ENCODE measurements at places on chromosomes 13 and 19.

- no peak for DNase-seq
These were observed 35.1 kb upstream of the ZNF808 start for GRCh38 chr19:52492201-52492993.

- no peak for DNase-seq
These were observed 6.1 kb upstream of the OXGR1 start for GRCh38 chr13:97000295-97000925.

- no peak for DNase-seq
These were observed 198.2 kb downstream of the KLF12 start for GRCh38 chr13:73935991-73936390.

DNA sequence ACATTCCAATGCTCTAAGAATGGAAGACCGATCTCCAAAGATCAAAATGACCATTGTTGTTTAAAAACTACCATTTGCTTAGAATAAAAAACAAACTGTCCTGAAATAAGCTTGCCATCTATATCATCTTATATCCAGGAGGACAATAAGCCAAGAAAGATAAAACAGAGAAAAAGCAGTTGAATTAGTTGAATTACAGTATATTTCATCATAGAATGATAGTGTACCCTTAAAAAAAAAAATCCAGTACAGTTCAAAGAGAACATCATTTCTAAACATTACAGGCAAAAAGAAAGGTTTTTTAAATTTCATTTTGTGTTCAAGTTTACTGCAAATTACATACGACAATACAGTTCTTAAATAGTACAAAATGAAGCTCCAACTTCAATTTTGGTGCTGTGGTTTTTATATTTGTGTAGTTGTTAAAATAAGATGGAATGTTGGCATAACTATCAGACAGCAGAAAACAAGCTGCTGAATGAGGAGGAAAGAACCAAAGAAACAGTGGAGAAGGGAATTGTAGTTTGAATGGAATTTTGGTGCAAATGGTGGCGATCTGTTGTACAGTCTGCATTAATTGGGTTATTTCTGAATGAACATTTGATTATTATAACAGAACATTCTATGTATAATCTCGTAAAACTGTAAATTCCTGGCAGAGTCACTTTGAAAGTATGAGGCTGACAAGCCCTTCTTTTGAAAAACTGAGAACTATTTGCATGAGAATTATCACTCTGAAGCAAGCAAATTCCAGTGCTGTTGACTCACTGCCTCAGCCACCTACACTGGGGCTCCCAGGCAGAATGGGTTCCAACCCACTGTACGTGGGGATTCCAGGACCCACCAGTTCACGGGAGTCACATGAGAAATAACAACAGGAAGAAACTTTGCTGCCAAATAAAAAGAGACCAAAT, 37.7 kb downstream of the LHFPL6 start:
- no peak for DNase-seq

DNA sequence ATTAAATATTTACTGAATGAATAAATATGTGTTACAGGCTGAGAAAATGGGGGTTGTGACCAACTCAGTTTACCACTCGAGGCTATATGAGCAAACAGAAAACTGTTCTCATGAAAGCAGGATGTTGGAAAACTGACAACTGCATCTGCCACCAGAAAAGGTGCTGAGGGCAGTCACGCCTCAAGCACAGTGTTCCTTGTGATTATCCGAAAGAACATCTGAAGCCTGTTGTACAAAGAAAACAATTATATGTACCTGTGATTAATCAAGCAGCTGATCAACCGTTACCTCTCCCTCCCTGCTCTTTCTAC, 6.2 kb upstream of the KLK13 start:
- DNase-seq = no peak

DNA sequence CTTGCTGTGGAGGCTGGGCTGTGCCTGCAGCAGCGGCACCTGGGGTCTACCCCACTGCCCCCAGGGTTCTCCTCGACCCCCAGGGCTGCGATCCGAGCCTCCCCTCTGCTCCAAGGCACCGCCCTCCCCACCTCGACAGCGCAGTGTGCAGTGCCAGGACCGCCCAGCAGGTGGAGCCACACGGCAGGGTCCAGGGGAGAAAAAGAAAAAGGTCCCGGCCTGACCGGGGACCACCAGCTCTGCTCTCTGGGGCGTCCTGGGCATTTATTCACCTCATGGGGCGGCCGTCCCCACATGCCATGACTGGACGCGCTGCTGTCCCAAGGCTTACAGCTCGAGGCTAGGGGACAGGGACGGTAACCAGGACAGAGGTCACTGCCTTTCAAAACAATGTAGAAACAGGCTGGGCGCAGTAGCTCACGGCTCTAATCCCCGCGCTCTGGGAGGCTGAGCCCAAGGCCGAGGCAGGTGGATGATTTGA, 10.6 kb downstream of the REXO1 start:
- DNase-seq = no peak

- no peak for DNase-seq
These were observed 1.4 kb downstream of the SIGLEC7 start for GRCh38 chr19:51143486-51143885.

GRCh38 chr19:33499248-33499647, 22.3 kb downstream of the PEPD start:
- no peak for DNase-seq

- DNase-seq = no peak
These were observed 276.9 kb downstream of the UQCRFS1 start for GRCh38 chr19:28936001-28936400.

- no peak for DNase-seq
These were observed 240.2 kb downstream of the RGCC start for GRCh38 chr13:41697578-41697977.

DNA sequence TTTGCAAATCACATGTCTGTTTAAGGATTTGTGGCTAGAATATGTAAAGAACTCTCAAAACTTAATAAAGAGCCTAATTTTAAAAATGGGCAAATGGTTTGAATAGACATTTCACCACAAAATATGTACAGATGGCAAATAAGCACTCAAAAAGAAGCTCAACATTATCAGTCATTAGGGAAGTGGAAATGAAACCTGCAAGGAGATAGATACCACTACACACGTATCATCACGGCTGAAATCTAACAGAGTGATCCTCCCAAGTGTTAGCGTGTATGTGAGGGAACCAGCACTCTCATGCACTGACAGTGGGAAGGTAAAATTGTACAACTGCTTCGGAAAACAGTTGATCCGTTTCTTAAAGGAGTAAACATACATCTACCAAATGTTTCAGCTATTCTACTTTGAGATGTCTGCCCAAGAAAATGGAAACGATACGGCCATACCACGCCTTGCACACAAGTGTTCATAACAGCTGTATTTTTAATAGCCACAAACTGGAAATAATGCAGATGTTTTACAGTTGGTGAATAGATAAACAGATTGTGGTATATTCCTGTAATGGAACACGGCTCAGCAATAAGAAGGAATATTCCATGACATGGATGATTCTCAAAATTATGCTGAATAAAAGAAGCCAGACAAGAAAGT, 14.5 kb downstream of the ARHGEF7 start:
- DNase-seq = no peak

DNA sequence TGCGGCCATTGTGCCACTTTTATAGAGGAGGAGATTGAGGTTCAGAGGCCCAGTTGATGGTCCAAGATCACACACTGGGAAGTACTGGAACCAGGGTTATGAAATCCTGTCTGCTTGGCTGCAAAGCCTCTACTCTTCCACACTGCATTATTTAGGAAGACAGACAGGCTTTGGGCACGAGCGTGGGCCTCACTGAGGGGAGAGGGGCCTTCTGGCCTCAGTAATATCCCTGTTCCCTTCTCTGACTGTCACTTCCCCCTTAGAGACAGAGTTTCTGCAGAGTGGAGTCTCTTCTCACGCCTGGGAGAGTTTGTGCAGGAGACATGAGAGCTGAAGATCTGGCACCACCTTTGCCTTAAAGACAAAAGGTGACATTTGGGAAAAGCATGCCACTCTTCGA, 49.0 kb upstream of the PNMA8B start:
- DNase-seq = no peak

GRCh38 chr19:883661-884211, 9.3 kb downstream of the MED16 start:
- no peak for DNase-seq

DNA sequence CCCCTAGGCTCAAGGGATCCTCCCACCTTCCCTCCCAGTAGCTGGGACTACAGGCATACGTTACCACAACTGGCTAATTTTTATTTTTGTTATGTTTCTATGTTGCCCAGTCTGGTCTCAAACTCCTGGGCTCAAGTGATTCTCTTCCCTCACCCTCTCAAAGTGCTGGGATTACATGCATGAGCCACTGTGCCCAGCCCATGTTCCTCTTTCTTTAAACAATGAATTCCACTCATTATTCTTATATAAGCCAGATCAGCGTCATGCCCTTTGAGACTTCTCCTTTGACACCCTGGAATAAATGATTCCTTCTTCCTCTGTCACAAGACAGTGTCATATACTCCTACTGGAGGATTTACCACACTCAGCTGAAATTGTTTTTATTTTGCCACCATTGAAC, 519.9 kb upstream of the SPRY2 start:
- no peak for DNase-seq
